CD8-positive, alpha-beta memory T cell (primary cell): ENCODE measurements at places on chromosomes 3 and 15.

- H3K36me3 ChIP-seq = no peaks in the 10 kb centered on the region
- H3K4me1 ChIP-seq = peaks cover 19% of the 10 kb centered on the region
- H3K4me3 ChIP-seq = no peak overlapping the region
- no peak for DNase-seq
- H3K27ac ChIP-seq = no peak overlapping the region
Measured at GRCh38 chr3:59777667-59778077, 727.8 kb upstream of the CFAP20DC start.

- no peak overlapping the region for H3K4me3 ChIP-seq
- no peaks in the 10 kb centered on the region for H3K4me1 ChIP-seq
- no peak for DNase-seq
- H3K36me3 ChIP-seq = no peaks in the 10 kb centered on the region
- no peak overlapping the region for H3K27ac ChIP-seq
- H3K27me3 ChIP-seq = no peaks in the 10 kb centered on the region
Measured at GRCh38 chr3:175585898-175586297, 726.8 kb downstream of the NAALADL2 start.

DNA sequence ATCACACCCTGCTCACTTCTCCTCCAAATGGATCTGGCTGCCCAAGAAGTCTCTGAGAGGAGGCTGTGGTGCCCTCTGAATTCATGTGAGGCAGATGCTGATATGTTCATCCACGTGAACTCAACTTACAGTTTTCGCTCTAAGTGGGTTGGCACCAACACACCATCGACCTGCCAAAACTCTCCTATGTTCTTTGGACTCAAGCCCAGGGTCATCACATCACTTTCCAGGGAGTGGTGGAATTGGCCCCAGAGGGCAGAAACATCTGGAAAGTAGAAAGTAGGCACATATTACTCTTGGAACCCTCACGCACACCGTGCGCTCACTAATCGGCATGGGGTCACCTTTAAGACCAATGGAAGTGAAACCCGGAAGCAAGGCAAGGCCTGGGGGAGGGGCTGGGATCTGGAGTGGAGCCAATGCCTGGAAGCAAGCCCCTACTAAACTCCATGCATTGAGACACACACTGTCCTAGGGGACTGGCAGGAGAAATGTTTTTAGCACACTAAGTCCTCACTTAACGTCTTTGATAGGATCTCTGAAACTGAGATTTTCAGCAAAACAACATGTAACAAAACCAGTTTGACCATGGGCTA is 41.4 kb downstream of the SSUH2 start:
- H3K27me3 ChIP-seq = peaks cover 3% of the 10 kb centered on the region
- no peaks in the 10 kb centered on the region for H3K36me3 ChIP-seq
- no peak for DNase-seq
- H3K4me3 ChIP-seq = no peak overlapping the region

GRCh38 chr15:26126070-26126469 is 262.9 kb upstream of the ATP10A start:
- no peak for DNase-seq
- H3K27ac ChIP-seq = no peak overlapping the region
- no peaks in the 10 kb centered on the region for H3K27me3 ChIP-seq
- no peaks in the 10 kb centered on the region for H3K36me3 ChIP-seq
- H3K4me1 ChIP-seq = no peaks in the 10 kb centered on the region
- no peak overlapping the region for H3K4me3 ChIP-seq

DNA sequence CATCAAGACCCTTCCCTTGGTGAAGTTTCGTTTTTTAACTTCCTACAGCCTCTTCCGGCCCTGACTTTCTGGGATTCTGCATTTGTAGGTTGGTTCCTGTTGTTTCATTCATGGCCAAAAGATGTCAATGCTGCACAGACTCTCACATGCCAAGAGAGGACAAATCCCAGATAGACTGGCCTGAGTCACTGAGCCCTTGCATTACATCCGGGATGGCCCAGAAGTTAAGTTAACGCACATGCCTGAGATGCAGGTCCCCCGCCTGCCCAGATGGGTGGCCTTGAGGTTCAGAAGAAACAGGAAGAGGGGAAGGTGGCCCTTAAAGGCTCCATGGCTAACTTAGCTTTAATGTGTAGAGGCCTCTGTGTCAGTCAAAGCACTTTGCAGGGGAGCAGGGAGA is 51.6 kb upstream of the SRGAP3 start:
- H3K27ac ChIP-seq = no peak overlapping the region
- H3K27me3 ChIP-seq = peaks cover 7% of the 10 kb centered on the region
- peaks cover 4% of the 10 kb centered on the region for H3K4me1 ChIP-seq
- H3K36me3 ChIP-seq = no peaks in the 10 kb centered on the region
- no peak for DNase-seq

- no peak overlapping the region for H3K4me3 ChIP-seq
- no peaks in the 10 kb centered on the region for H3K27me3 ChIP-seq
- H3K27ac ChIP-seq = peak overlapping the region; percentile 48
- DNase-seq = no peak
- H3K36me3 ChIP-seq = no peaks in the 10 kb centered on the region
- peaks cover 39% of the 10 kb centered on the region for H3K4me1 ChIP-seq
Measured at GRCh38 chr3:5011555-5012256, 32.5 kb downstream of the BHLHE40 start.

DNA sequence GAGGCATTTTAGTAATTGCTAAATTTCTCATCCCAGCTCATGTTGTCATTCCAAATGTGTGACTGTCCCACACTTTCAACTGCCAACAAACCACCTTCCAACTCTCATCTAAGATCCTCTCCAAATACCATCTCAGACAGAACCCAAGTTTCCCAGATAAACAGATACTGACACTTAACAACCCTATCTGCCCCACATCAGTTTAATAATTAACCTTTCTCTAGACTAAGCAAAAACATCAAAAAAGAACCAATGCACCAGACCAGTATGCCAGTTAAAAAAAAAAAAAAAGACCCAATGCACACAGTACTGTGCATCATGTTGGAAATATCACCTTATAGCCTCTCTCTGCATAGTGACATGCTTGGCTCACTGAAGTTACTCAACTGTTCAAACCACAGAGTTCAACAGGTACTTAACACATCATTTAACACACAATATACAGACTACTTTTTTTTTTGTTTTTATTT is 5.5 kb downstream of the SFMBT1 start:
- no peaks in the 10 kb centered on the region for H3K27me3 ChIP-seq
- no peaks in the 10 kb centered on the region for H3K36me3 ChIP-seq
- H3K4me3 ChIP-seq = no peak overlapping the region
- no peak for DNase-seq
- H3K27ac ChIP-seq = no peak overlapping the region

DNA sequence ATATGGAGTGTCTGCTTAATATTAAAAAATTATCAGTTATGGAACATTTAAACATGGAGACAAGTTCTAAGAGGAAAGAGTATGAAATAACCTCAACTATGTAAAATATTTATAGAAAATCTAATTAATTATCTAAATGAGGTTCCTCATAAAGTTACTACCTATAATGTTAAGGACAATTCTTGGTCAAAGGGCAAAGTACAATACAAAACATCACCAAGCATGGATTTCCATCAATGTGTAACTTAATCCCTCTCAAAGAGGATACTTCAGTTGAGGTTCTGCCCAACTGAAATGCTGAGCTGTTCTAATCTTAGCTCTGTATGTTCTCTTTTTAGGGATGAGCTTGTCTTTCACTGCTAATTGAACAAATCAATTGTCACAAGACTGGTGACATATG is 56.0 kb upstream of the CHRM5 start:
- no peak overlapping the region for H3K27ac ChIP-seq
- H3K4me3 ChIP-seq = no peak overlapping the region
- H3K36me3 ChIP-seq = no peaks in the 10 kb centered on the region
- no peaks in the 10 kb centered on the region for H3K4me1 ChIP-seq

DNA sequence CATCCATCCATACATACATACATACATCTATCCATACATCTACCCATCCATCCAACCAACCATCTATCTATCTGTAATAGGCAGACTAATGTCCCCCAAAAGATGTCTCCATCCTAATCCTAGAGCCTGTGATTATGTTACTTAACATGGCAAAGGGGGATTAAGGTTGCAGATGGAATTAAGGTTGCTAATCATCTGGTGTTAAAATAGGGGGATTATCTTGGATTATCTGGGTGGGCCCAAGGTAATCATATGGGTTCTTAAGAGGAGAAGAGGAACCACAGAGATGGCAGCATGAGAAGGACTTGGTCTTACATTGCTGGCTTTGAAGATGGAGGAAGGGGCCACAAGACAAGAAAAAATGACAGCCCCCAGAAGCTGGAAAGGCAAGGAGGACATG is 14.7 kb upstream of the RPL29 start:
- H3K27ac ChIP-seq = no peak overlapping the region
- peaks cover 10% of the 10 kb centered on the region for H3K4me1 ChIP-seq
- H3K36me3 ChIP-seq = no peaks in the 10 kb centered on the region
- DNase-seq = no peak

- H3K27ac ChIP-seq = no peak overlapping the region
- H3K27me3 ChIP-seq = no peaks in the 10 kb centered on the region
- H3K4me1 ChIP-seq = peaks cover 38% of the 10 kb centered on the region
- DNase-seq = no peak
- H3K4me3 ChIP-seq = no peak overlapping the region
Measured at GRCh38 chr3:122678506-122678905, 2.1 kb upstream of the PARP14 start.

- DNase-seq = no peak
- H3K27ac ChIP-seq = no peak overlapping the region
- H3K4me1 ChIP-seq = no peaks in the 10 kb centered on the region
- no peak overlapping the region for H3K4me3 ChIP-seq
- no peaks in the 10 kb centered on the region for H3K27me3 ChIP-seq
- no peaks in the 10 kb centered on the region for H3K36me3 ChIP-seq
Measured at GRCh38 chr3:195210266-195210973, 60.5 kb downstream of the XXYLT1 start.

- no peaks in the 10 kb centered on the region for H3K27me3 ChIP-seq
- H3K4me3 ChIP-seq = no peak overlapping the region
- no peak for DNase-seq
- no peaks in the 10 kb centered on the region for H3K36me3 ChIP-seq
- H3K4me1 ChIP-seq = no peaks in the 10 kb centered on the region
Measured at GRCh38 chr3:37670961-37671483, 190.7 kb upstream of the CTDSPL start.

GRCh38 chr3:174016186-174016585 is 618.6 kb downstream of the NLGN1 start:
- no peaks in the 10 kb centered on the region for H3K36me3 ChIP-seq
- H3K4me3 ChIP-seq = no peak overlapping the region

DNA sequence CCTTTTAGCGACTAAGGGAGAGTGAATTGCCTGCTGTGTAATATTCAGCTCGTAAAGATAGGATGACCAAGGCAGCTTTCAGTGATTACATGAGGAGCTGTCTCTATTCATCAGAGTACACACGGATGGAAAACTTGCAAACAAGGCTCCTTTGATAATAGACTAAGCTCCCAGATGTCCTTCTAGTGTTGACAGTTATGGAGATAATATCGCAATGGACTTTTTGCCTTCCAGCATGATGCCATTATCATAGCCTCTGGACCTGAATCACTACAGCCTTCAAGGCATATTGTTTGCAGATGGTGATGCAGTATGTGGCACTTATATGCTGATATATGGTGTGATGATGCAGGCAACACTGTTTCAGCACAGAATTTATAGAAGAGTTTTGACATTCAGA is 93.9 kb downstream of the ECT2 start:
- no peaks in the 10 kb centered on the region for H3K4me1 ChIP-seq
- H3K27ac ChIP-seq = no peak overlapping the region
- no peak for DNase-seq
- no peaks in the 10 kb centered on the region for H3K27me3 ChIP-seq
- H3K4me3 ChIP-seq = no peak overlapping the region
- no peaks in the 10 kb centered on the region for H3K36me3 ChIP-seq

DNA sequence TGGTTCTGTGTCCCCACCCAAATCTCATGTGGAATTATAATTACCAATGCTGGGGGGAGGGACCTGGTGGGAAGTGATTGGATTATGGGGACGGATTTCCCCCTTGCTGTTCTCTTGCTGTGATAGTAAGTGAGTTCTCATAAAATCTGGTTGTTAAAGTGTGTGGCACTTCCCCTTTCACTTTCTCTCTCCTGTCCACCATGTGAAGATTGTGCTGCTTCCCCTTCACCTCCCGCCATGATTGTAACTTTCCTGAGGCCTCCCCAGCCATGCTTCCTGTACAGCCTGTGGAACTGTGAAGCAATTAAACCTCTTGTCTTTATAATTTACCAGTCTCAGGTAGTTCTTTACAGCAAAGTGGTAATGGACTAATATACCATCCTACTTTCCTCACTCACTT is 289.6 kb downstream of the EFHB start:
- no peaks in the 10 kb centered on the region for H3K36me3 ChIP-seq
- no peak overlapping the region for H3K27ac ChIP-seq
- no peak for DNase-seq

- DNase-seq = no peak
- H3K4me1 ChIP-seq = no peaks in the 10 kb centered on the region
- no peak overlapping the region for H3K4me3 ChIP-seq
Measured at GRCh38 chr15:26941489-26941888, 29.5 kb upstream of the GABRG3 start.

DNA sequence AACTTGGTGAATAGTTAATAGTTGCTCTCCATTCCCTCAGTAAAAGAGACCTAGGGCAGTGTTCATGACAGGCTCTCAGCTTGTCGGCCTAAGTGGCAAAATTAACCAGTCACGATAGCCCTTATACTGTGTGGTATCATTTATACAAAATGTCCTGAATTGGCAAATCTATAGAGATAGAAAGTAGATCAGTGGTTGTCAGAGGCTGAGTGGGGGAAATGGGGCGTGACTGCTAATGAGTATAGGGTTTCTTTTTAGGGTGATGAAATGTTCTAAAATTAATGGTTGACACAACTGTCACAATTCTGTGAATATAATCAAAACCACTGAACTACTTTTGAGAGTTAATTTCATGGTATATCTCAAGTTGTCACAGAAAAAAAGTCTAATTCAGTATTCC is 20.9 kb downstream of the ARIH1 start:
- H3K4me1 ChIP-seq = peaks cover 50% of the 10 kb centered on the region
- no peak overlapping the region for H3K27ac ChIP-seq
- no peak overlapping the region for H3K4me3 ChIP-seq
- no peaks in the 10 kb centered on the region for H3K27me3 ChIP-seq
- DNase-seq = no peak
